ENCODE measurements at places on chromosomes 7 and 10. TPM values are rescaled to one million over a fixed set of nuclear protein-coding genes. Genes with fewer than 3 reads are reported as not detected.

ELN gene
- 0.89 TPM for total RNA-seq

ACSM6 gene
- total RNA-seq = not detected

PDE6C gene
- not detected for total RNA-seq

LIPK gene
- total RNA-seq = not detected

NME8 gene
- not detected for total RNA-seq

RELN gene
- 14.9 TPM for total RNA-seq

ITIH5 gene
- total RNA-seq = under 0.01 TPM

NPSR1 gene
- not detected for total RNA-seq

ZNF12 gene
- total RNA-seq = 17.0 TPM

ANKRD61 gene
- 0.44 TPM for total RNA-seq

WIPF3 gene
- total RNA-seq = not detected

CHST3 gene
- 27.9 TPM for total RNA-seq

LIPM gene
- not detected for total RNA-seq

RBM20 gene
- under 0.01 TPM for total RNA-seq

SFTPD gene
- total RNA-seq = not detected
